Hypothalamus (tissue), 51 donors: ENCODE measurements at places on chromosomes 5 and 9.

DNA sequence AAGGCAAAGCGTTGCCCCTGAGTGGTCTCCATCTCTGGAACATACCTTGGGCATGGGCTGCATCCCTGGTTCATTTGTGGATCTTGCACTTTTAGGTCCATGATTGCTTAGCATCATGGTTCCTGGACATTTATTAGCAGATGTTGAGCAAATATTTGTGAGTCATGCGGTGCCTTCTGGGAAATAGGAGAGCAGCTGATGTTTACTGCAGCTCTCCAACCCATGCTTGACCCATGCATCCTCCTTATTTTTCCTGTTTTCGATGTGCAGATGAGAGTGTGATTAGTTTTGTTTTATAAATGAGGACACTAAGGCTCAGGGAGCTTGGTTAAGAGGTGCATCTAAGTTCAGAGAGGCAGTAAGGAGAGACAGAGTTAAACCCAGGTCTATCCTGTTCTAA is 253.7 kb downstream of the ICE1 start:
- DNase-seq = no peak

GRCh38 chr9:137219757-137220316 is 2.2 kb downstream of the RNF208 start:
- no peak for DNase-seq

DNA sequence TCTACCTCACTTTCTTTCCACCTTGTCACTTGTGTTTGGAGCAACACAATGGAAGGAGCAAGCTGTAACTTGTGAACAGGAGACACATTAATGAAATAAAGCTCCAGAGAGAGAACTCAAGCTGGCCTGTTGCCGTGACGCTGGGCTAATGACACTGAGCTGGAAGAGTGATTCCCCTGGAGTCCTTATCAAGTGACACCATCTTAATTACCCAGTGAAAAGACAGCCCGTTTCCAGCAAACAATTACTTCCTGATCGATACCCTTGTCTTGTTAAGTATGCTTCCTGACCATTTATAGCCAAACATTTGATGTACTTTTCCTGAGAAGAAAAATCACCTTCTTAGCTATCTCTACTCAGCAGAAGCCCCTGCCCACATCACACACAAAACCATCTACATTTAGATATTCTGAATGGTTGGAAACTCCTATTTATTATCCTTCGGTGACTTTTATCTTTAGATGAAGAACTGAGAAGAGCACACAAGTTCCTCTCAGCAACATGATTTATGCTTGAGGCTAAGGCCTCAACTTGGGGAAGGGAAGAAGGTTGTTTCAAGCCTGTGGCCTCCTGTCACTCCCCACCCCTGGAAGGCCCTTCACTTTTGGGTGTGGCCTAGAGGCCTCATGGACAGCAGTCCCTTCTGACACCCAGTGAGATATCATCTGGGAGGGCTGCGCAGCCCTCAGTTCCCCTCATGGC is 34.1 kb downstream of the CRHBP start:
- DNase-seq = no peak

DNA sequence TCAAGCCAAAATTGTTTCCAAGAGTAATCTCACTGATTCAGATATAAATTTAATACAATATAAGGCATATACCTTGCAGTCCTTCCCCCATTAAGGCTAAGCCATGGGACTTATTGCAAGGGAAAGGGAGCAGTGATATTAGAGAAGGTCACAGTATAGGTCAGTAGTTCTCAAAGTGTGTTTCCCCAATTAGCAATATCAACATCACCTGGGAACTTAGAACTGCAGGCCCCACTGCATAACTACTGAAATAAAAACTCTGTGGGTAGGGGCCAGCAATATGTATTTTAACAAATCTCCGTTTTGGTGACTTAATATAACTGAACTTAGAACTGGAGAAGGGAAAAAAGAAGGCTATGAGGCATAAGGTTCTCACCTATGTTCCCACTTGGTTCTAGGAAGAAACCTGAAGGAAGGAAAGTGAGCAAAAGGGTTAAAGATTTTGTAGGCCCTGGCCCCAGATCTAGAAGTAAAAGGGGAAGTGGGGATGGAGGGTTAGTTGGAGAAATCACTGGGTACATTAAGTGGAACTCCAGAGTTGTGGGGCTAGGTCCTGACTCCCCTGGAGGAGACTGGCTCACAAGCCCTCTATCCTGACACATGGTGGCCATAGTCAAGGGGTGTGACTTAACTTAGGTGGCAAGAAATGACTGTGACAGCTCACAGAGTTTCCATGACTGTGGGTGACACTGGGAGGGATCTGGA is 40.7 kb downstream of the WDR36 start:
- no peak for DNase-seq

DNA sequence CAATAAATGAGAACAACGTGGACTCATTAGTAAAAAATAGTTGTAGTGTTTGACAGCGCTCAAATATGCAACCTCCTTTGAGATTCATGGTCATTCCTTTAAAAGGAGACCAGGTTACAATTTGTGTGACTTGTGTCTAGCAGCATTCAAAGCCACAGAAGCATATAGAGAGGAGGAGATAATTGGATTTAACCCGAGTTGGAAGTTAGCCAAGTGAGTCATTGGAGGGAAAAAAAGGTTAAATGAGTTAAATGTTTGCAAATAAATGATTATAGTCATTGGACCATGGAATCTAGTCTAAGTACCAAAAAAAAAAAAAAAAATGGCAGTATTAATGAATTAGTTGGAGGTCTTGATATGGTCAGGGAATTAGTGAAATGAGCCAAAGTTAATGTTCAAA is 90.9 kb downstream of the ITGA1 start:
- no peak for DNase-seq

GRCh38 chr5:179241764-179242370 is 103.4 kb downstream of the ADAMTS2 start:
- DNase-seq = no peak

DNA sequence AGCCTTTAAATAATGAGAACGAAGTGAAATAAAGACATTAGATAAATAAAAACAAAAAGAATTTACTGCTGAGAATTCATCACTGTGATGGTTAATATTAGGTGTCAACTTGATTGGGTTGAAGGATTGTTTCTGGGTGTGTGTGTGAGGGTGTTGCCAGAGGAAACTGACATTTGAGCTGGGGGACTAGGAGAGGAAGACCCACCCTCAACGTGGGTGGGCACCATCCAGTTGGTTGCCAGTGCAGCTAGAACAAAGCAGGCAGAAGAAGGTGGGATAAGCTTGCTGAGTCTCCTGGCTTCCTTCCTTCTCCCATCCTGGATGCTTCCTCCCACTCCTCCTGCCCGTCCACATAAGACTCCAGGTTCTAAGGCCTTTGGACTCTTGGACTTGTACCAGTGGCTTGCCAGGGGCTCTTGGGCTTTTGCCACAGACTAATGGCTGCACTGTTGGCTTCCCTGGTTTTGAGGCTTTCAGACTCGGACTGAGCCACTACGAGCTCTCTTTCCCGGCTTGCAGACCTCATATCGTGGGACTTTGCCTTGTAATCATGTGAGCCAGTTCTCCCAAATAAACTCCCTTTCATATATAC is 43.7 kb upstream of the ABL1 start:
- DNase-seq = no peak

- DNase-seq = no peak
Measured at GRCh38 chr5:166596043-166596442, 1695.4 kb upstream of the WWC1 start.

DNA sequence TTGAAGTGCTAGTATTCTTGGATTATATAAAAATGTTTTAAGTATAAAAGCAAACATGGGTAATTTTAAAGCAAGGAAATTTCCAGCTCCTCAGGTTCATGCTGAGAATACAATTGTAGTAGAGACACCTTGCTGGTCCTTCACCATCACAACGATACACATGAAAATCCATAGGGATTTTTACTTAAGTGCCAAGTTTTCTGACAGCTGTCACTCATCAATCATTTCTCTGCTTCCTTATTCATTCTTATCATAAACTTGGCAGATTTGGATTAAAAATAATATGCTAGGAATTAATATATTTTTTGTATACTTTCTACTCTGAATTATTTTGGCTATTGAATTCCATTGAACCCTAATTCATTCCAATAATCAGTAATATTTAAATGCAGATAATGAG is 167.9 kb upstream of the PTGER4 start:
- no peak for DNase-seq

GRCh38 chr9:3941758-3942157 is 358.1 kb downstream of the GLIS3 start:
- DNase-seq = no peak

- no peak for DNase-seq
Measured at GRCh38 chr5:103774721-103775120, 212.1 kb upstream of the NUDT12 start.

GRCh38 chr5:169458221-169458620 is 125.4 kb upstream of the SPDL1 start:
- DNase-seq = no peak

DNA sequence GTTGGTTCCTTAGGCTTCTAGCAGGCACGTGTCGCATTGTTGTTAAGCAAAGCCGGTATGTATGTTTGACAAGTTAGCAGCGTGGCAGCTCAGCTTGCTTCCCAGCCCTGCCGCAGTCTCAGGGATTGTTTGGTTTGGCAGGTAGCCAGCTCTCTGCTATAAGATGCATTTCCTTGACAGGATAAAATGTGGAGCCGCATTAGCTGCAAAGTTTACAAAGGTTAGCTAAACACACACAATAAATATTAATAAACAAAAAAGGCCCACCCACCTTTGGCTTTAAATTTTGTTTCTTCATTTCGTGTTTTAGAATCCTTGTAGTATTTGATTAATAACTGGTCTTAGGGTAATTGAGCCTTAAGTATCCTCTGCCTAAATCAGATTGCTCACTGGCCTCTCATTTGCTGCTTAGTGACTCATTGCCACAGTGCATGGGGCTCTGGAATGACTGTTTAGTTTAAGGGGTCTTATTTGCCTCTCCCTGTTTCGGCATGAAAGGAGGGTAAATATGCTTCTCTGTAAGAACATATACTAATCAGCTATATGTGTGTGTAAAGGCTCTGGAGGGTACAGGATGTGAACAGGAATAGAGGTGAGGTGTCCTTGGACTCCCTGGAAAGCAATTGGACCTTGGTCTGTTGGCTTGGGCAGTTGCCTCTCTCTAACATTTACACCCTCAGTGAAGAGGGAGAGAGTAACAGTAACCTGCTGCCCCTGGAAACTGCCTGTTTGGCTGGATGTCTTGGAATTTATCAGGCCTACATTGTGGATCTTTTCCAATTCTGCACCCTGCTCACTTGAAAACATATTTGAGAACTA is 122.0 kb downstream of the GDNF start:
- no peak for DNase-seq

- DNase-seq = no peak
Measured at GRCh38 chr9:136276716-136277115, 27.2 kb downstream of the CCDC187 start.

- DNase-seq = no peak
Measured at GRCh38 chr5:75348241-75348640, 11.2 kb downstream of the HMGCR start.

DNA sequence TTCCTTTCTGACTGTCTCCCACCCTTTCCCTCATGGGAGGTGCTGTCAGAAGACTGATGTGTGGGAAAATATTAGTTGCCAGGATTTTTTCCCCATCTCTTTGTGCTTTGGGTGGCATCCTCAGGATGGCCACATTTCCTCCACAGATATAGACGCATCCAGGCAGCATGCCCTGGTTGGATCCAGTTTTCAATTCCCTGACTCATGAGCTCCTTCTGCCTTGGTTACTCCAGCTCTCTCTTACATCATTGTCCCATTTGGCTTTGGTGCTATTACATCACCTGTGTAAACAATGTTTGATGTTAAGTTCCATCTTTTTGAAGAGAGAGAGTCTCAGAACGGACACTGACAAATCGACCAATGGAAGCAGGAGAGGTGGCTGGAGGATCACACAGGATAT is 302.5 kb downstream of the CDH18 start:
- no peak for DNase-seq

GRCh38 chr5:130135506-130135905 is 231.2 kb downstream of the CHSY3 start:
- no peak for DNase-seq

DNA sequence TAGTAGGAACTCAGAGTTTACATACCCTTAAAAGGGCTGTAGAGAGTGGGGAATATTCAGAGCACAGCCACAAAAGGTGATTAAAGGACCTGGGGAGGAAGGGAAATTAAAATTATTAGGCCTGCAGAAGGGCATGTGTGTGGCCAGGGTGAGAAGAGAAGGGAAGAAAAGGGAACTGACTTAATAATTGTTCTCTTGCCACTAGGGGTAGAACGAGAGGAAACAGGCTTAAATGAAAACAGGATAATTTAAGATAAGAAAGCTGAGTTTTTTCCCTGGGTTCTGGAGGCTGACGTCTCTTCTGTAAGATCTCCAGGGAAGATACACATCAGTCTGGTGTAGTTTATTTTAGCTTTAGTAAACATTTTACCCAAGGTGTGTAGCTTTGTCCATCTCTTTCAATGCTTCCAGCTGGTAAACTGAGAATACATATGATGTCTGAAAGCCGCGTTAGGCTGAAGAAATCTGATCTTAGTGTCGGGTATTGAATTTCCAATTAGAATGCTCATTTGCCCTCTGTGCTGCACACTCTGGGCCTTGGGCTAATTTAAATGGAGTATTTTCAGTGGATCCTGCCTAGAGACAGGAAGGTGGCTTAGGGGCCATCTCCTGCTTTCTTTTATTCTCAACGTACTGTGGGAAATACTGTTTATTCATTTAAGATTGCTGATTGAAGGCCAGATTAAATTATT is 416.8 kb downstream of the TMEM38B start:
- no peak for DNase-seq

- DNase-seq = no peak
Measured at GRCh38 chr9:89801742-89802670, 197.2 kb downstream of the GADD45G start.

- no peak for DNase-seq
Measured at GRCh38 chr5:173768267-173768806, 119.8 kb upstream of the CPEB4 start.

GRCh38 chr5:159444441-159445082 is 114.3 kb upstream of the IL12B start:
- no peak for DNase-seq

DNA sequence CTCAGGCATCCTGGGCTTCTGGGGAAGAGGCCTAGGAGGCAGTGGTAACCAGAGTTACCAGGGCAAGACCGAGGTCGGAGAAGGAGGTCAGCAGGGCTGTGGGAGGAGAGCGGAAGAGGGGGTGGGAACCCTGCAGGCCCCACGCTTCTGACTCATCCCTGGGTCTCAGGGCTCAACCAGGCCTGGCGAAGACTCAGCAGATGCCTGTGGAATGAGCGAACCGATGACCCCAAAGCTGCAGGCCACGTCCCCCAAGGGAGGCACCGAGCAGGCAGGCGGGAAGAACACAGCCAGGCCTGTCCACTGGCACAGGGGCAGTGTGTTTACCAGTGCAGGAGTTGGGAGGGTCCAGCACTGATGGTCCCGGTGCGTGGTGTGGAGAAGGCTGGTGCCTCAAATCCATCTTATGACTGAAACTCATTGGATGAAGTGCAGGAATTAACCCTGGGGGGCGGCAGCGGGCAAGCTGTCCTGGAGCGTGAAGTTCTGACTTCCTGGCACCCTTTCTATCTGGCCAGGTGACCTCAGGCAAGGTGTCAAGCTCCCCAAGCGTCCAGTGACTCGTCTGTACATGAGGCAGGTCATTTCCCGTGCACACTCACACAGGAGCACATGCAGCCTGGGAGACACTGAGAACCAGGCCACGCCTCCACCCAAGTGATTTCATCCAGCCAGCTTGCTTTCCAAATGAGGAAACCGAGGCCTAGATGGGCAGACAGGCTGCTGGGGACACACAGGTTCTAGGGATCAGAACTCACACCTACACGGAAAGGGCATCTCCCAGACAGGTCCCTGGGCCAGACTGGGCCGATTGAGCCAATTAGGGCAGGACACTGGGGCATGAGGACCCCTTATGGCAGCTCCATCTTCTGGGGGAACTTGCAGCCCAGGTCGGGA is 69.1 kb downstream of the ADAMTS2 start:
- no peak for DNase-seq

- DNase-seq = no peak
Measured at GRCh38 chr9:16510482-16510881, 360.0 kb downstream of the BNC2 start.
